ENCODE measurements at places on chromosomes 6 and 20.
A peak's percentile ranks its signal among the peaks of the same experiment; 100 is the strongest.

- no peak for DNase-seq
Observed at GRCh38 chr6:1735239-1735803, 125.6 kb downstream of the FOXC1 start.

DNA sequence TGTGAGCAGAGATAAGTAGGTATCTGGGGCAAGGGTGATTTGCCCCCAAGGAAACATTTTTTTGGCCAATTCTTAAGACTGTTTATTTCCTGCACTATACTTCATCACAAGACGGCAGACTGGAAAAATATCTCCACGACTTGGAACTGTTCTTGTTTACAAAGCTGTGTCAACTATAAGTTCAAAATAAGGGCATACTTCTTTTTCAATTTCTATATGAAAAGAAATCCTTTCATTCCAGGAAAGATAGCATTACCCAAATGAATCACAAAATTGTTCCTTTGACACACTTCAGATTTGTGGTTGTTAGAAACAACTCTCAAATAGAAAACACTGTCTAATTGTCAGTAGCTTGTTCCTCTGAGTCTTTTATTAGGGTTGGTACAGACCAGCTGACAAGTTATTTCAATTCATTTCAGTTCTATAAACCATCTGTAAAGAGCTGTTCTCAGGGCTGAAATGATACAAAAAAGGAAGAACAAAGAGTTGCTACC, 212.9 kb upstream of the PRDM1 start:
- DNase-seq, result no peak

GRCh38 chr6:45323656-45324224, 4.4 kb upstream of the RUNX2 start:
- DNase-seq, result no peak

DNA sequence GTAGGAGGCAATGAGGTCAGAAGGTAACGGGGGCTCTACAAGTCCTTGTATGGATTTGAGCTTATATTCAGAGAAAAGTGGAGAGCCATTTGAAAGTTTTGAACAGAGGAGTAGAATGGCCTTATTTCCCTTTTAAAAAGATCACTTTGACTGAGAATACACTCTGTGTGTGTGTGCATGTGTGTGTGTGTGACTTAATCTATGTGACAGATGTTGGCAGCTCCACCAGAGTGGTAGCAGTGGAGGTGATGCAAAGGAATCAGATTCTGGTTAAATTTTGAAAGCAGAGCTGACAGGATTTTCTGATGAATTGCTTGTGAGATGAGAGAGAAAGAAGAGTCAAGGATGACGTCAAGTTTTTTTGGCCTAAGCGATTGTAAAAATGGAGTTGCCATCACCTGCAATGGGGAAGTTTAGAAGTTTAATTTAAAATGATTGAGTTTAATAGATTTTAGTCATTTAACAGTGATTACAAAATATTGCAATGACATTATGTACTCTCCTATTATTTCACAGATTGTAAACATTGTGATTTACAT, 172.2 kb upstream of the HEY2 start:
- no peak for DNase-seq

- no peak for DNase-seq
Observed at GRCh38 chr6:168182366-168182765, 103.4 kb upstream of the FRMD1 start.

GRCh38 chr6:90819483-90819882, 232.6 kb upstream of the MAP3K7 start:
- no peak for DNase-seq

DNA sequence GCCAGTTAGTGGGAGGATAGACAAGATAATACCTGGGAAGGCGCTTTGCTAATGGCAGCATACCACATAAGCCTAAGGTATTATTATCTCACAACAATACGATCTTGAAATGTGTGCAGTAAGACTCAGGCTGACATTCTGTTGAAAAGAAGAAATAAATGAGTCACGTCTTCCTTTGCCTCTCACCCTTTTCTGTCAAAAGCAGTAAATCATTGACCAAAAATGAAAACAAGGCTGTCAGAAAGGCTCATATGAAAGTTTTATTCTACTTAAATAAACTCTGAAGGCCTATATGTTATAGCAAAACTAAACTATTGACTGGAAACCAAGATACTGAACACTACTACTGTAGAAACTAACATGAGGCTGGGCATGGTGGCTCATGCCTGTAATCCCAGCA, 43.1 kb upstream of the IL20RA start:
- DNase-seq, result no peak

DNA sequence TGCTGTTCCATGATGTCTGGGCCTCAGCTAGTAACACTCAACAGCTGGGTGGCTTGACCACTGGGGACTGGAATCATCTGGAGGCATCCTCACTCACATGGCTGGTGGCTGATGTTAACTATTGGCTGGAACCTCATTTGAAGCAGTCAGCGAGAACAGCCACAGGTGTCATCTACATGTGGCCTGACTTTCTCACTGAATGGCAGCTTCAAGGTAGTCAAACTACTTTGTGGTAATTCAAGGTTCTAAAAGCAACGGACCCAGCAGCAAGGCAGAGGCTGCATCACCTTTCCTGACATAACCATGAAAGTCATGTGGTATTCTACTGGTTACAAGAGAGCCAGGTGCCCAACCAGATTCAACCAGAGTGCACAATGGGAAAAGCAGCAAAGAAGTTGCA, 115.9 kb upstream of the DST start:
- no peak for DNase-seq

DNA sequence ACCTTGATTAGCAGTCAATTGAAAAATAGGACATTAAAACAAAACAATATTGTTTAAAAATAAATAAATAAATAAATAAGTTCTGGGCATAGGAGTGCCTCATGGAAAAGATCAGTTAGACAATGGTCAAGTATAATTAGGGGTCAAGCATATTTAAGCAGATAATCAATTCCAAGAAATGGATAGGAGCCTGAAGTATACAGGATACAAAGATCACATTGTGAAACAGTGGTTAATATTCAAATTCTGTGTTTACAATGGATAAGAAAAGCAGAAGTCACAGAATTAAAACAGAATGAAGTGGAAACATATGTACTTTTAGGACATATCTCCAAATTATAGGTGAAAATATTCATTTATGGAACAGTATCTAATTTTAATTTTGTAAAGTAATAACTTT, 1028.6 kb upstream of the CITED2 start:
- no peak for DNase-seq

DNA sequence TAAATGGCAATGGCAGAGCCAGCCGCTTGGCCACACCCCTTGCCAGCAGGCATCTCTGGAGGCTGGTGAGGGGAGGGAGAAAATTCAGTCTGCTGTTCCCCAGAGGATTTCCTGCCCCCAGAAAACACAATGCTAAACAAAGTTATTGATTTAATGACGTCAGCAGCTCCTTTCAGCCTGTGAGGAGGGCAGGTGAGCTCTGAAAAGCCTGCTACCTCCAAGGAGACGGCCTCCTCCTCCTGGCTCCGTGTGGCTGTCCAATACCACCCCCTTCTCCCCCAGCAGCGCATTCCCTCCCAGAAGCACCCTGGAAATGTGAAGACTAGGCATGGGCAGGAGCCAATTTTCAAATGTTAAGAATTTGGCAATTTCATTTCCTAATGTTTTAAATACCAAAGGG, 393.1 kb downstream of the ZFAND3 start:
- no peak for DNase-seq

- DNase-seq, result no peak
Observed at GRCh38 chr6:142551274-142551811, 249.5 kb downstream of the ADGRG6 start.

DNA sequence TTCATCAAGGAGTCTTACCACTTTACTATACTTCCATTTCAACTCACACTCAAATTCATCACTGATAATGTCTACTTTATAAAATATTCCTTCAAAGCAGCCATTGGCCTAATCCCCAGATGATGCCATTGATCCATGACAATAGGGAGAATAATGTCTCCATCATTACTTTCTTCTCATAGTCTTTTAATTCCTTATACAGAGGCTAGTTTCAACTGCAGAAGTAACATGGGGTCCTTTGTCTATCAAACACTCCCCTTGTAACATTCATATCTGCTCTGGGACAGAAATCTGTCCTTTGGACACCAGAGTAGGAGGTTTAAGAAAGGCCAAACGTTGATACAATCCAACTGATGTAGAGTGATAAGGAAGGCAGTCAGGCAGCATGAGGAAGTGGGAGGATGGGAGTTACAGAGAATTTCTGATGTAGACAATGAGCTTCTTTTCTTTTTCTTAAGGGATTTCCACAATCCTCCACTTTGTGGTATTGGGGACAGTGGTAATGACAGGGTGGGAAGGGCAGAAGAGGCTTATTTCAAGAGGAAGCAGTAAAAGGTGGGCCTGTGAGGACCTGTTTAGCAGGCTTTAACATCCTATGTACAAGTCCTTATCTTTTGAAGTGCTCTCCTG, 18.9 kb upstream of the HLA-DOA start:
- DNase-seq, result no peak

- no peak for DNase-seq
Observed at GRCh38 chr6:47230579-47230978, 79.1 kb downstream of the TNFRSF21 start.

GRCh38 chr6:110950440-110950839, 8.1 kb upstream of the GTF3C6 start:
- no peak for DNase-seq

- DNase-seq, result no peak
Observed at GRCh38 chr6:94600636-94601035, 976.7 kb upstream of the MANEA start.

DNA sequence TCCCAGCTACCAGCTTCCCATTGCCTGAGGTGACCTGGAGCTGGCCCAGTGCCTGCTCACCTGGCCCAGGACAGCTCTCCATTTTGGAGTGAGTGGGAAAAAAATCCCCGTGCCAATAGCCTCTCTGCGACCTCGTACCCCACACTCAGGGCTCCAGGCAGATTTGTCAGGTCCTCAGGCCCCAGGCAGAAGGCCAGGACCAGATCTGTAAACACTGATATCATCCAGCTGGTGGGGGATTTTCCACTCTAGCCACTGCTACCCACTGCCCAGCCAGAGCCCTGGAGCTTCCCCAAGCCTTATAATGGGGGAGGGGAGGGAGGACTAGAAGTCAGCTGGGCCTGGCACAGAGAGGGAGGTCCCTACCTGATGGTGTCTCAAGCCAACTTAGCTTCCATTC, 1.3 kb upstream of the PGC start:
- DNase-seq, result no peak

DNA sequence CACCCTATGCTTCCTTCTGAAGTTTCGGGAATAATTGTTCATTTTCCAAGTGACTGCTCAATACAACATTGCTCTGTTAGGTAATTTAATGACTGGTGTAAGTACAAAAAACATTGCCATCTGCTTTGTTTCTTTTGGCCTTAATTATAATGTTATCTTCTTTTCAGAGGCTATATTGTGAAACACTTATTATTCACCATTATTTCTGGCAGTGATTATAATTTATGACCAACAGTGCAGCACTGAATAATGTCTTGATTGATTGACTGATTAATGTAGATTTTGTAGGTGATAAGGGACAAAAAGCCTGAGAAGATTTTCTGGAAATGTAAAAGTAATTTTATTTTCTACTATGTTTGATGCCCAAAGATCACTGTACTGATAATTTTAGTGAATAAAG, 377.7 kb downstream of the PLCB1 start:
- DNase-seq, result no peak

- no peak for DNase-seq
Observed at GRCh38 chr6:3696525-3697088, 54.9 kb downstream of the PXDC1 start.

- no peak for DNase-seq
Observed at GRCh38 chr6:18277237-18278006, 13.1 kb upstream of the DEK start.

GRCh38 chr6:39818695-39819094, 26.5 kb downstream of the DAAM2 start:
- no peak for DNase-seq

GRCh38 chr6:81531869-81532561, 220.5 kb downstream of the TENT5A start:
- no peak for DNase-seq

- DNase-seq, result no peak
Observed at GRCh38 chr6:25902071-25902470, 28.0 kb upstream of the SLC17A3 start.

GRCh38 chr20:53175135-53175780, 203.1 kb downstream of the TSHZ2 start:
- no peak for DNase-seq

GRCh38 chr6:122770835-122771601, 8.5 kb upstream of the FABP7 start:
- DNase-seq, result peak; percentile 46

Data from left lobe of liver (tissue), 2 donors.